Activated CD4-positive, alpha-beta memory T cell treated with anti-CD3 and anti-CD28 coated beads for 36 hours (primary cell): ENCODE measurements at places on chromosomes 4 and X.
A peak's percentile ranks its signal among the peaks of the same experiment; 100 is the strongest.

GRCh38 chrX:3648084-3648483 is 65.4 kb downstream of the PRKX start:
- DNase-seq: no peak

DNA sequence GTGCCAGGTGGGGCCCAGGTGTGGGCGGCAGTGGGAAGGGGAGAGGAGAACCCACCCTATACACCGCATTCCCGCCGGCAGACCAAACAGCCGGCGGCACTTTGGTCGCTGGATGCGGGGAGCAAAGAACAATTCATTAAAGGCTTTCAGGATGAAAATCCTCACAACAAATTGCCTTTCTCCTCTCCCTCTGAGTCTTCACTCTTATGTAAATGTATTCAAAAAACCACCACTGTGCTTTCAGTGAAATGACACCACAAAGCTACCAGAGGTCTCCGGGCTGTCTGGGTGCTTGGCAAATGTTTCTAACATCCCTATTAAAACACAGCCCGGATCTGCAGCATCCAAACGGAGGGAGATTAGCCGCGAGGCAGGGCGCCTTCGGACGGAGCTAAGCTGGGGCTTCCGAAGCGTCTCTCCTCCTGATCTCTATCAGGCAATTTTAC is 171.8 kb upstream of the TBL1X start:
- no peak for DNase-seq

DNA sequence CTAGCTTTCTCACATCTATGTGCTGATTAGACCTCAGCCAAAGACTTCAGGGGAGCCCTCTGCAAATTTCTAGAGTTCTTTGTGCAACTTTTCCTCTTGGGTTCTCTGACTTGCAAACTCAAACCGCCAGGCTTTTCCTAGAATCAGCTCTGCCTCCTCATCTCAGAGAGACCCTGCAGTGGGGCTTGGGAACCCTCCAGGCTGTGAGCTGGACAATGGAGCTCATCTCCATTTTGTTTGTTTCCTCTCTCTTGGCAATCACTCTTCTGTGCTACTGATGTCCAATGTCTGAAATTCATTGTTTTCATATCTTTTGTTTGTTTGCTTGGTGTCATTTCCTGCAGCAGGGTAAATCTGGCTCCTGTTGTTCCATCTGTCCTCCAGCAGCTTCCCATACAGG is 33.0 kb downstream of the GYPB start:
- DNase-seq: no peak

DNA sequence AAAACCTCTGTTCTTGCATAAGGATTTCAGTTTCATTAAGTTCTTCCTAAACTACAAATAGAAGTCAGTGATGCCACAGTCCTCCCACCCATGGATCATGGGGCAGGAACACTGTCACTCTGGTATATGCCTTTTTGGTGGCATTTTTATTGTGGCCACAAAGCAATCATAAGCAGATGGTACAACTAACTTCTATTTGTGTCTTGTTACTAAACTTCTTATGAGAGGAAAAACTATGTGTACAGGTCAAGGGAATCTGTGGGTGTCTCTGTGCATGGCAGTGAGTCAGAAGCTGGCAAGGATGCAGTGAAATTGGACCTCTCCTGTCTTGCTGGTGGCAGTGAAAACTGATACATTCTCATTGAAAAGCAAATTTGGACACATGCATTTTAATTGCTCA is 245.0 kb upstream of the GPC4 start:
- no peak for DNase-seq

- no peak for DNase-seq
Measured at GRCh38 chr4:173171987-173172386, 3.4 kb downstream of the GALNT7 start.

GRCh38 chr4:180947425-180947824 is 1295.8 kb upstream of the TENM3 start:
- no peak for DNase-seq

GRCh38 chrX:132188175-132188574 is 31.1 kb downstream of the RAP2C start:
- no peak for DNase-seq

DNA sequence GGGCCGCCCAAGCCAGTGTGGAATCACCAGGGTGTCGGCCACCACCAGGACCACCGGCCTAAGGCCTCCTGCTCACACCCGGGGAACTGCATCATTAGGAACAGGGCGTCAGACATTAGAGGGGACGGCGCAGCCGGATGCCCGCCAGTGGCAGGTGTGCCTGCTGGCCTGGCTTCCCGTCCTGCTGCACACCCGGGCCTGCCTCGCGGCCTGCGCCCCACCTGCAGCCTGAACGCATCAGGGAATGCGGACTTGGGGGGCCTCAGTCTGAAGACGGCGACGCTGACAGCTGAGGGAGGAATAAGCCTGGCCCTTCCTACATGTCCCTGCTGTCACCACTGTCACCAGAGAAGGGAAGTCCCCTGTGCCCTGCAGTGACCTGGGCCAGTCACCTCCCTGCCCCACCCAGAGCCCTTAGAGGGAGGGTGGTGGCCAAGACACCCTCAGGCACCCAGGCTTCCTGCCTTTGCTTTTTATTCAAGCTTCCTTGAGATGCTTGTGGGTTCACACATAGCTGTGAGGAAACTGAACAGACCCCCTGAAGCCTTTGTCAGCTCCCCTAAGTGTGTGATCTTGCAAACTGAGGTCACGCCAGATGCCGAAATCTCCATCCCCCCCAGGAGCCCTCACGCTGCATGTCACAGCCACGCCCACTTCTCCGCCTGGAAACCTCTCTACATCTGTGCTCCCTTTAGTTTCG is 3.2 kb downstream of the DGKQ start:
- no peak for DNase-seq

DNA sequence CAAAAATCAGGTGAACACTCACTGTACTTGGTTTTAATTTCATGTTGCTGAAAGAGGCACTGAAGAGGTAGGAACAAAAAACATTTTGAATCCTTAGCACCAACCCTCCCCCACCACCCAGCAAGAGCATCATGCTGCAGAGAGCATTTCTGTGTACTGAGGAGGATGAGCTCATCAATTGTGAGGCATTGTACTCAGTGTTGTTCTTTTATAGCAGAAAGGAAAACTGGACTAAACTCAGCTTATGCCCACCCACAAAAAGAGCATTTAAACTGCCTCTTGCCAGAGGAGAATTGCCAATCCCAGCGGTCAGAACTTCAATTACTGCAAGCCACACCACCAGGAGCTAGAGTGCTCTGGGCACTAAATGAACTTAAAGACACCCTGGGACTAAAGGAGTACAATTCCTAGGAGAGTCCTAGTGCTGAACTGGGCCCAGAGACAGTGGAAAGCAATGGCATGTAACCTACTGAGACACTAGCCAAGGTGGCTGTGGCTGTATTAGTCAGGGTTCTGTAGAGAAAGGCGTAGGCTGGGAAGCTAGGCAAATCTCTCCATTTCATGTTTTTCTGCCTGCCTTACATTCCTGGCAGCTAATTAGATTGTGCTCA is 280.7 kb upstream of the KLHL4 start:
- no peak for DNase-seq

GRCh38 chr4:88730811-88731210 is 33.2 kb upstream of the NAP1L5 start:
- no peak for DNase-seq

- no peak for DNase-seq
Measured at GRCh38 chr4:95188701-95189370, 359.9 kb downstream of the UNC5C start.

- no peak for DNase-seq
Measured at GRCh38 chrX:149979126-149979644, 40.9 kb upstream of the EOLA2 start.

DNA sequence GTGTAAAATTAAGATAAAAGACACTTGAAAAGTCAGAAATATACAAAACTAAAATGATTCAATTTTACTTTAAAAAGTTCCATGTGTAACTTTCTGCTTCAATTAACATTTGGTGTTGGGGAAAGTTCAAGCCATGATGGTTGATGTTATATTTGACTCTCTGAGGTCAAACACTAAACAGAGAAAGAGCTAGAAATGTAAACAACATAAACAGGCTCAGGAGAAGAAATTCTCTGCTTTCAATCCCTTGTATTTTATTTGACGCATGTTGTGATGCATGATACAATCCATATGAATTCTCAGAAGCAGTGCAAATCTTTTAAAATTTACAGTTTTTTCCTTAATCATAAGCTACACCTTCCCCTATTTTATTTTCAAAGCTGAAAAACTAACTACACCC is 822.4 kb downstream of the PCDH18 start:
- DNase-seq: no peak

- DNase-seq: no peak
Measured at GRCh38 chr4:83093060-83093640, 21.4 kb downstream of the PLAC8 start.

DNA sequence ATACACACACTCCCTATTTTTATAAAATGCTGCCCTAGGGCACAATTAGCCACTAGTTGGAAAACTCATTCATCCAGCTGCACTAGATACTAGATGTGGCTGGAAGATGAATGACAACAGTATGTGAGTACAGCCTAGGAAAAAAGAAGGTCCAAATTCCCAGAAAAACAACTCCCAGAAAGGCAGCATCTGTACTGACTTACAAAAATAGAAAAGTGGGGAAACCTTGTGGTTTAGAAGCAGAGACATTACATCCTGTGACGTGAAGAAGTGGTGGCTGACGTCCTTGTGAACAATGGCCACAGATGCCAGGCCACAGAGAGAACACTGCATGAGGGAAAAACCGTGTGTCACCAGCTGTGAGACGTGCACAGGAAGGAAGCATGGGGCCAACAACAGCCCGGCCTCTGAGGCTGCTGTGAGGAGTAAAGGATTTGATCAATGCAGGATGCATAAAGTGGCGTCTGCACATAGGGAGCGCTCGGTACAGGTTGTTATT is 81.2 kb downstream of the SPRY1 start:
- peak; percentile 73 for DNase-seq

GRCh38 chr4:140344621-140345020 is 28.8 kb upstream of the SCOC start:
- DNase-seq: no peak

- no peak for DNase-seq
Measured at GRCh38 chr4:75781305-75781704, 56.9 kb downstream of the USO1 start.

DNA sequence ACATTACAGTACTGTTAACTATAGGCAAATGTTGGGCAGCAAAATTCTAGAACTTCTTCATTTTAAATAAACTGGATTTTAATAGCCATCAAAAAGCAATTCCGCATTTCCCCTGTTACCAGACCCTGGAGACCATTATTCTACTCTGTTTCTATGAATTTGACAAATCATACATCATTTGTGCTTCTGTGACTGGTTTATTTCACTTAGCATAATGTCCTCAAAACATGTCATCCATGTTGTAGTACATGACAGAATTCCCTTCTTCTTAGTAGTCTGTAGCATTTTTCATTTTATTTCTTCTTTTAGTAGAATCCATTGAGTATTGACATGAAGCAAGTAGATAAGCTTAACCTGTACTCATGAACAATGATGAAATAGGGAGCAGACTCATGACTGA is 59.4 kb upstream of the PPP4R3C start:
- no peak for DNase-seq

GRCh38 chrX:6748595-6748994 is 213.7 kb upstream of the VCX3A start:
- DNase-seq: no peak

DNA sequence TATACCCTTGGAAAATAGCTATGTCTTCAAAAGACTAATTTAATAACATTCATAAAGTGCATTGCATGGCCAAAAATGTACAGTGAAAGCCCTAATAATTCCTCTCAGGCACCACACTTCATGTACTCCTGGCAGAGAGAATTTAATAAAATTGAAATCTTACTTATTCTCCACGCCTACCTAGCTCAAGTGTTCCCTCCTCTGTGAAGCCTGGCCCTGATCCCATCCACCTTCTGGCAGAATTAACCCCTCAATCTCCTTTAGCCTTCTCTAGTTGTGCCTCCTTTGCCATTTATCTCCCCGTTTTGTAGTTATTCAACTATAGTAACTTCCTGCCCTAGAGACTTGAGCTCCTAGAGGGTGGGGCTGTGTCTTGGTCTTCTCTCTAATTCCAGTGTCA is 26.7 kb downstream of the ACE2 start:
- DNase-seq: no peak

DNA sequence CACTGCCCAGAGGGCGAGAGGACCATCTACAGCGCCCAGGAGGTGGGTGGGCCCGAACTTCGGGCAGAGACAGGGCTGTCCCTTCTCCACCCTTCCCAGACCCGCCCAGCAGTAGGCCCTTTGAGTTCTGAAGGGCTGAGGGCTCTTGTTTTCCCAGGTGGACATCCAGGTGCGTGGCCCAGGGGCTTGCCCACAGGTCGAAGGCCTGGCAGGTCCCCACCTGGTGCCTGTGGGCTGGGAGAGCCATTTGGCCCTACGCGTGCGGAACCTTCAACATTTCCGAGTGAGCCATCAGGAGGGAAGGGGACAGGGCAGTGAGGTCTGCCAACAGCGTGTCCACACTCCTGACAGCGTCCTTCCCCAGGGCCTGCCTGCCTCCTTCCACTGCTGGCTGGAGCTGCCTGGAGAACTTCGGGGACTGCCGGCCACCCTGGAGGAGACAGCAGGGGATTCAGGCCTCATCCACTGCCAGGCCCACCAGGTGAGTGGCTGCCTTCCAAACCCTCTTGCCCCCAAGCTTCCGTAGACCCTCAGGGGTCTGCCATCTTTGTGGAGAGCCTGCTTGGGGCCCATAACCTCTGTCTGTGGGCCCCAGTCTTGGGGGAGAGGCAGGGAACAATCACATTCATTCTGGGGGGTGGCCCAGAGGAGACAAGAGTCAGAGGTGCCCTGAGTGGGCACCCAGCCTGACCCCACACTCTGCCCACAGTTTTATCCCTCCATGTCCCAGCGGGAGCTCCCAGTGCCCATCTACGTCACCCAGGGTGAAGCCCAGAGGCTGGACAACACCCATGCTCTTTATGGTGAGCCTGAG is 6.8 kb downstream of the PLXNB3 start:
- no peak for DNase-seq

DNA sequence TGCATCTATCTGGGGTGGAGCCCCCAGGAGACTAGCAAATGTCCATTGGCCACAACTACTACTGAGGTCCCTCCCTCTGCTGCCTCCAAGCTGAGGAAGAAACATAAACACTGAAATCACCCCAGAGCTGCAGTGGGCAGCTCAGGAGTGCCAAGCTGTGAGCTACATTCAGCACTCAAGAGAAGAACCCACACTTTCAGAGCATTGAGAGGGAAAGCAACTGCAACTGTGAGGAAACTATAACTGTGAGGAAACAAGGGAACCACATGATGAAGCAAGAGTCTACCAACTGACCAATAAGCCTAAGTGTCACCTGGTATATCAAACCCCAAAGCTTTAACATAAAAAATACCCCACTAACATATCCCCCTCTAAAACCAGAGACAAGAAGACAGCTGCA is 373.5 kb upstream of the TACR3 start:
- no peak for DNase-seq
